Activated B cell treated with CpG ODN at 0.5 μM for 24 hours (primary cell): ENCODE measurements at places on chromosomes 2 and 18.

GRCh38 chr2:111654829-111655228 lies 229.2 kb downstream of the ANAPC1 start:
- DNase-seq, result no peak

DNA sequence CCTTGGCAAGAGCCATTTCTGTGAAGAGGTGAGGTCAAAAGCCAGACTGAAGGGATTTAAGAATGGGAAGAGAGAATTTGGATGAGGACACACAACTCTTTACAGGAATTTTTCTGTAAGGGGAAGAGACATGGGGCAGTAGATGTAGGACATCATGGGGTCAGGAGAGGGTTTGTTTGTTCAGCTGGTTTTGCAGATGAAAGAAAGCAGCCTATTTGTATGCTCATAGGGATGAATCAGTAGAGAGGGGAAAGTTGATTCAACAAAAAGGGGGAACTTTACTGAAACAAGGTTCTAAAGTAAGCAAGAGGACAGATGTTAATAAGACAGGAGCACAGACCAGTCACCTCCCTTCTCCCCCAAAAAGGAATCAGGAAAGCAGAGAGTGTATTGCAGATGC lies 11.2 kb downstream of the SCG2 start:
- DNase-seq, result no peak

DNA sequence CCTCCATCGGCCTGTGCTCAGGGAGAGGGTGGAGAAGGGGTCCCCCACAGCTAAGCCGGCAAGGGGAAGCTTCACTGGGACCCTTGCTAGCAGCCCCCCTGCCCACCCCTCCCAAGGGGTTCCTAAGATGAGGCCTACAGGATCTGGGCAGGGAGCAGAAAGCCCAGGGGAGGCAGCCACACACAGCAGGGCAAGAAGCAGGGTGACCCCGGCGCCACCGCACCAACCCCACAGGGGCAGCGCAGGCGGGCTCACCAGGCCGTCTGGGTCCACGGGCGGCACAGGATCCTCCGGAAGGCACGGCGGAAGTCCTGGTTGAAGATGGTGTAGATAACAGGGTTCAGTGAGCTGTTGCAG lies 1.8 kb downstream of the ADRA2B start:
- DNase-seq, result no peak

DNA sequence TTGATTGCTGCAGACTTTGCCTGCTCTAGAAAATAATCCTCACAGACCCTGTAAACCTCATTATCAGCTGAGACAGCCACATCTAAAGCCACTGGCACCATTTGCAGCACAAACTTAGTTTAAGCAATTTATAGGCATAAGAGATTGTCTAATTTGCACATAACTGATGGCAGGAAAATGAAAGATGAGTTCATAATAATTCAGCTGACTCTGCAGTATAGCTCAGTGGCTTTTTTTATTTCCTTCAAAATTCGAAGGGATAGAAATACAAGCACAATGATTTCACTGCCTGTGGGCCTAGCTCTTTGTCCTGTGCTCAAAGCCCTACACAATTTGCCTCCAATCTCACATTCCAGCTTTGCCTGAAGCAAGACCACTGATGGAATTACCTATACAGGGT lies 341.2 kb downstream of the RAD51AP2 start:
- no peak for DNase-seq

- DNase-seq, result no peak
Observed at GRCh38 chr2:7956126-7956689, 725.6 kb upstream of the ID2 start.

DNA sequence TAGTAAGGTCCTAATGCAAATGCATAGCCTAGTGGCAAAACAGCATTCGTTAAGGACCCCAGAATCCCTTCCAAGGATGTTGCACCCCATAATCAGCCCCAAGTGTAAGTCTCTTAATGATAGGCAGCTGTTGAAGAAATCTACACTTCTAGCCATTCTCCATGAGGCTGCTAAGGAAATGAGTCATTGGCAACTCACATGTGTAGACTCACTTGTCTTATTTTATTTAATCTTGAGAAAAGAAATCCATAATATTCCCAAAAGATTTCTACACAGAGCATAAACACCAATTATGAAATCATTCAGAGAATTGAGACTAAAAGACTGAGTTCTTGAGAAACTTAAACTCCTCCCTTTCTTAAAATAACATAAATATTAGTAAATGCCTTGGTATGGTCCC lies 52.4 kb downstream of the AKAIN1 start:
- no peak for DNase-seq

DNA sequence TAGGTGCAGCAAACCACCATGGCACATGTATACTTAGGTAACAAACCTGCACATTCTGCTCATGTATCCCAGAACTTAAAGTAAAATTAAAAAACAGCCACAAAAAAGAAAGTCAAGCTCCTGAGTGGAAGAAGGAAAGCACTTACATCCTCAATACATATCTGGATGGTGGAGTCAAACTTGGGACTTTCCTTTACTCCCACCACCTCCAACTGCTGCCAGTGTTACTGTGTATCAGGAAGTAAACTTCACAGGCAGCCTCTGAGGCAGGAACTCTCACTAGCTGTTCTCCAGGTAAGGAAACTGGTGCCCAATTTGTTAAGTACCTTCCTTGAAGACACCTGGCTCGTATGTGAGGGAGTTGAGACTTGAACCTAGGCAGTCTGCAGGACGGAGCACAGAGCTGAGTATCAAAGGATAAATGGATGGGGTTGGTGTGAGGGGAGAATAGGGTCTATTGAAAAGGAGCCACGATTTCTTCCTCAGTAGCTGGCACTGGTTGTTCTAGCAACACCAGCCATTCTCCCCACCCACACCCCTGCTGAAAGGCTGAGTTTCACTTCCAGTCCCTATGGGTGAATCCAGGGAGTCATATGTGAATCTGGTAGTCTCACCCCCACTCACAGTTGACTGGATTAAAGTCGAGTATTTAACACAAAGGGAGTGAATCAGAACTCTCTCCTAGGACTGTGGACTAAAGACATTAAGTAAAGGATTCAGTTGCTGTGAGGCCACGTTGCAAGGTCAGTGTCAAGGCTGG lies 50.0 kb upstream of the GPR39 start:
- no peak for DNase-seq

DNA sequence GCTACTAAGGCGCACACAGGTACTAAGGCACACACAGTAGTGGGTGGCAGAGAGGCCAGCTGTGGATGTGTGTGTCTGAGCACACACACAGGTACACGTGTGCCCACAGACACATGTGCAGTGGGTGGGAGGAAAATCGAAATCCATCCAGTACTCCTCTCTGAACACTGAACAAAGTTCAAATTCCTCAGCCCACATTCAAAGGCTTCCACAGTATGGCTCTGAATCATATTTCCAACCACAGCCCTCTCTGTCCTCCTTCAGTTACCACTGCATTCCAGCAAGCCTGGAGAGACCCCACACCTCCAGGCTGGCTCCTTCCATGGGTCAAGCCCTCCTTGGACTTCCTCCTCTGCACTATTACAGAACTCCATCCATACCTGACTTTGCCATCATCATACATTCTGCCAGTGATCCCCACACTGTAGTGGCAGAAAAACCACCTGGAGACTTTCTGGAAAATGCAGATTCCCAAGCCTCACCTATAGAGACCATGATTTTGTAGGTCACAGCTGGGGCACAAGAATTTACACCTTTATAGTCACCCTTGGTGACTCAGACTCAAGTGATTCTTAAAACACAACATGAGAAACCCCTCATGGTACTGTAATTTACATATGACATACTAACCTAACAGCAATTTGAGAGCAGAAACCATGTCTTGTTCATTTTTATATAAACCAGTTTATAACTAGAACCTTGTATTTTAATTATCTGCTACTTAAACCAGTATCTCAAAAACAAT lies 31.4 kb downstream of the EPG5 start:
- no peak for DNase-seq

- no peak for DNase-seq
Observed at GRCh38 chr2:15588329-15588919, 3.2 kb upstream of the DDX1 start.

GRCh38 chr18:67672155-67672554 lies 155.6 kb upstream of the DSEL start:
- no peak for DNase-seq

DNA sequence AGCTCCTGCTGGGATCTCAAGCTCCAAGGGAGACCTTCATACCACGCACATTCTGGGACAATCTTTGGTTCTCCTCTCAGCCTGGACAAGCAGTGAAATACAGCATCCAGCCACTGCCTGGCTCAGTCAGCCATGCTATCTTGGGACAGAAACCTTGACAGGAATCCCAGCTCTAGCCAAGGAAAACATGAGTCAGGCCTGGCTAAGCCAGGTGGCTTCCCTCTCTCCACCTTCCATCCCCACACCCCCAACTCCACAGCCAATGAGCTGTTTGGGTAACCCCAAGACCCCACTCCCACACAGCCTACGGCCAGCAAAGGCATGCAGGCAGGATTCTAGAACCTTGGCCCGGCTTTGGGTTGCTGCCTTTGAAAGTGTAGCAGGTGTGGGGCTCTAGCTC lies 64.9 kb downstream of the MCFD2 start:
- no peak for DNase-seq

DNA sequence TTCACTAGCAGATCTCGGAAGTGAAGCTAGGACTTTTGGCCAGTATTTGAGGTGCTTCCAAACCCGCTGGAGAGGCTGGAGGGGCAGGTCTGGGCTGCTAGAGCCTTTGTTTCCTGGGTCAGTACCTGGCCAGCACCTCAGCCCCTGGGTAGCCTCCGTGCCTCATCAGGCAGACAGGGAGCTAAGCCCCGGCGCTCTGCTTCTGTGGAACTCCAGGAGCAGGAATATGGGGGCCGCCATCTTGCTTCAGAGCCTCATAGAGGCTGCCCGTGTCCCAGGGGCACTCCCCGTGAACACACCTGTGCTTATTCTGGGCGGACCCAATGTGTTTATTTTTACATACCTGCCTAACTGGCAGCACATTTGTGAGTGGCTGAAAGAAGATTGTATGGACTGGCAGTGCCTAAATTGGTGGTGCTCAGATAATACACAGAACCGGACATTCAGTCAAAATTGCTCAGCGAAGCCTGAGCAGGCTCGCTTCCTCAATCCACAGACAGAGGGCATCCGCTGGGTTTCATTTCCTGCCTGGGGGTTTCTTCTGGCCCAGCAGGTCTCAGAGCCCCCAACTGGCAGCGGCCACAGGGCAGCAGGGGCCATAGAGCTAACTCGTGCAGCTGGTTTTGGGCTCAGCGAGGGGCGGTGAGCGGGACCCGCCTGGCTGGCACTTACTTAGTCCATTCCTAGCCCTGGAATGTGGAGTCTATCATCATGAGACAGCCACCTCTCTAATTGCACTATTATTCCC lies 176.8 kb upstream of the ALKAL2 start:
- DNase-seq, result no peak

DNA sequence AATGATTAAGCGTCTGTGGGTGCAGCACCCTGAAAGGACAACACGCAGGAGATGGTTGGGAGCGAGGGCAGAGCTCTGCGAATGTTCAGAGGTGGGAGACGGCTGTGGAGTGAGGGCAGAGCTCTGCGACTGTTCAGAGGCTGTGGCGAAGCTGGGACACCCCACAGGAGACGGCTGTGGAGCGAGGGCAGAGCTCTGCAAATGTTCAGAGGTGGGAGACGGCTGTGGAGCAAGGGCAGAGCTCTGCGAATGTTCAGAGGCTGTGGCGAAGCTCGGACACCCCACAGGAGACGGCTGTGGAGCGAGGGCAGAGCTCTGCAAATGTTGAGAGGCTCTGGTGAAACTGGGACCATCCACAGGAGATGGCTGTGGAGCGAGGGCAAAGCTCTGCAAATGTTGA lies 40.0 kb upstream of the SNTG2 start:
- DNase-seq, result no peak
